ENCODE measurements at places on chromosomes 1 and 21.

GRCh38 chr1:71046891-71047634 is 553 bp downstream of the PTGER3 start:
- DNase-seq: no peak

DNA sequence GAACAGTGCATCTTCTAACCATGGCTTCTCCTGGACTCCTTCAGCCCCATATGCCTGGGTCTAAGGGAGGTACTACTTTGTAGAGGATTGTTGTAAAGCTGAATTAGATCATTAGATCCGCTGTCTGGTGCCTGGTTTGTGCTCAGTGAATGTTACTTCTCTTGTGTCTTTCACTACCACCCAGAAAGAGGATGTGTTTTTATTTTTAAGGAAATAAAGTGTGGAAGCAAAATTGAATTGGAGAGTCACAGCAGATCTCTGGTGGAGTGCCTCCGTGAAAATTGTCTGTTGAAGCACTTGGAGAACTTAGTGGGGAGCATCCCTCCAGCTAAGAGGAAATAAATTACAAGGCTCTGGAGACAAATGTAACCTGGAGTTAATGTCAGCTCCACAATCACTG is 101.8 kb upstream of the ARTN start:
- no peak for DNase-seq

- DNase-seq: no peak
Measured at GRCh38 chr1:181423301-181423918, 59.9 kb upstream of the CACNA1E start.

DNA sequence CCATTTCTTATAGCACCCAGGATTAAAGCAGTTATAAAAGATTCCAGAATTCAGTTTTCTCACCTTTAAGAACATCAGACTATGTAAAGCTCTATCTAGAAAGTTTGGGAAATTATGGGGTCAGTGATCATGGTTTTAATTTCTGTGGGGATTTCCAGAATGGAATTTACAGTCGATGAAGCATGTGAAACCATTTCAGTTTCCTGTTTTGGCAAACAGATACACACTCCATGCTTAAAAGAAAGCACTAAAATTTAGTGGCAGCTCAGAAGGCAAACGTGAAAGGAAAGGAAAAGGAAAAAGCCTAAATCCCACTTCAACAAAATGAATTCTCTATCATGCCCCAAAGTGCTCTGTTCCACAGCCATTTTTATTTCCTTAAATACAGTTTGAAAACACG is 60.4 kb downstream of the FYB2 start:
- DNase-seq: no peak

- DNase-seq: no peak
Measured at GRCh38 chr1:214707306-214708087, 104.5 kb downstream of the CENPF start.

DNA sequence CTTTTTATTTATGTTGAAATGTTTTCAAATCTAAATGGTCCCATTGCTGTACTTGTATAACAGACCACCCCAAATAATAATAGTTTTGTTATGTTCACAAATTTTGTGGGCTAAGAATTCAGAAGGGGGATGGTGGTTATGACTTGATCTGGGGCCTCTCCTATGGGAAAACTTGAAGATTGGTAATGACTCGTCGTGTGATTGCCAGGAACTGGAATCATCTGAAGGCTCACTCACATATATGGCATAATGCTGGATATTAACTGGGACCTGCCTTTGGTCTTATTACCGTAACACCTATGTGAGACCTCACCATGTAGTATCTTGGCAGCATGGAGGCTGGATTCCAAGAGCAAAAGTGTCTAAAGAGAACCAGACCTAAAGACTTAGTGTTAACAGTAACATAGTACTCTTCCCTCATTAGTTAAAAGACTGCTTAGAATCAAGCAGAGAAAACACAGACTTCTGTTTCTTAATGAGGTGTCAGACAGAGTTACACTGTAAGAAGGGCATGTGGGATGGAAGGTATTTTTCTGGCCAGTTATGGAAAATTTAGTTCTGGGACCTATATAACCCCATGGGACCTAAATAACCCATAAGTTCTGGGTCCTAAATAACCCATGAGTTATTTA is 11.9 kb downstream of the LYPLAL1 start:
- no peak for DNase-seq

- DNase-seq: no peak
Measured at GRCh38 chr1:93239863-93240262, 59.3 kb downstream of the CCDC18 start.

- no peak for DNase-seq
Measured at GRCh38 chr1:209607102-209607794, 23.7 kb downstream of the CAMK1G start.

DNA sequence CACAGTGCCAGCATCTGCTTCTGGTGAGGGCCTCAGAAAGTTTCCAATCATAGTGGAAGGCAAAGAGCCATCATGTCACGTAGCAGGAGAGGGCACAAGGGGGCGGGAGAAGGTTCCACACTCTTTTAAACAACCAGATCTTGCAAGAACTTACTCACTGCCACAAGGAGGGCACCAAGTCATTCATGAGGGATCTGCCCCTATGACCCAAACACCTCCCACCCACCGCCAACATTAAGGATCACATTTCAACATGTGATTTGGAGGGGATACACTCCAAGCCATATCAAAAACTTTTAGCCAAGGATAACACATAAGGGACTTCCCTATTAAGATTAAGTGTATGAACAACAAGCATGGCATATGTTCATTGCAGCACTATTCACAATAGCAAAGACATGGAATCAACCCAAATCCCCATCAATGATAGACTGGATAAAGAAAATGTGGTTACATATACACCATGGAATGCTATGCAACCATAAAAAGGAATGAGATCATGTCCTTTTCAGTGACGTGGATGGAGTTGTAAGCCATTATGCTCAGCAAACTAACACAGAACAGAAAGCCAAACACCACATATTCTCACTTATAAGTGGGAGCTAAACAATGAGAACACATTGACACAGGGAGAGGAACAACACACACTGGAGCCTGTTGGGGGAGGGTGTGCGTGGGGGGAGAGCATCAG is 19.9 kb upstream of the SLC35F3 start:
- no peak for DNase-seq

- DNase-seq: no peak
Measured at GRCh38 chr1:101323535-101323934, 86.7 kb downstream of the S1PR1 start.

DNA sequence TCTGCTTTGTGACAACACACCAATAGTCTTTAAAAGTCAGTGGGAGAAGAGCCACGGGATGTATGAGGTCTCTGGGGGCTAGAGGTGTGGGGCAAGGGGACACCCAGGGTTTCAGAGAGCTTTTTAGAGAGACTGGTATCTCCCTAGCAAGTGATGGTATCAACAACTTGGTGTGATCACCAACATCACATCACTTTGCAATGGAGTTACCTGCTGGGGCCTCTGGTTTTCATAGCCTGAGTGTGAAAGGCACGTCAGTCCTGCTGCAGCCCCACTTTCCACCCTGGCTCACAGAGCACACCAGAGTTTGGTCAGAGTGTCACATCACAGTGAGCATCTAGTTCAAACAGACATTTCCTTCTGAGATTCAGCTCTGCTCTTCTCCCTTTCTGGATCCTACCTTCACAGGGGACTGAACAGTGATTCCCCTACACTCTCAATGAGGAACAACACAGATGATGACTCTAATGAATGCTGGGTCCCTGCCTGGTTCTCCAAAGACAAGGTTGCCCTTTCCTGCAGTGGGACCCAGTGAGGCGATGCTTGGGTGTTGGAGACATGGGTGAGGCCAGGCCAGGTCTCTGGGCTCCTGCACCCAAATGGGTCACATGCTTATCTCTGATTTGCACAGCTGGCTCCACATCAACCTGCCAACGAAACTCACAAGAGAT is 2.0 kb upstream of the MAN1C1 start:
- no peak for DNase-seq

GRCh38 chr1:117710710-117711109 is 104.9 kb downstream of the TENT5C start:
- DNase-seq: no peak

DNA sequence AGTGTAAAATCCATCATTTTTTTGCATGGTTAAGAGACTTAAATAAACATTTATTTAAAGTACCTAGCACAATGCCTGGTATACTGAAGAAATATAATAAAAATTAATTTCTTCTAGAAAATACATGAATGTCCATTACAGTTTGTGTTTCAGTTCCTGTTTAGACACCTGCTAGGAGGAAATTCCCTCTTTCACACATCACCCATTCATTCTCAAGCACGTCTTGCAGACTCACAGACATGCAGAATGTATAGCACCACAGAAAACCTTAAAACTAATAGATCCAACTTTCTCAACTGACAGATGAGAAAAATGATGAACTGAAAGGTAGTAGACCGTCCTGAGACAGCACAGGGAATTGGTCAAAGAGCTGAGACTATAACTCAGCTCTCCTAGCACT is 172.2 kb upstream of the C8B start:
- DNase-seq: no peak

GRCh38 chr1:92662048-92662447 is 122.9 kb downstream of the EVI5 start:
- DNase-seq: no peak

- DNase-seq: no peak
Measured at GRCh38 chr1:204377800-204378668, 18.3 kb upstream of the PLEKHA6 start.

DNA sequence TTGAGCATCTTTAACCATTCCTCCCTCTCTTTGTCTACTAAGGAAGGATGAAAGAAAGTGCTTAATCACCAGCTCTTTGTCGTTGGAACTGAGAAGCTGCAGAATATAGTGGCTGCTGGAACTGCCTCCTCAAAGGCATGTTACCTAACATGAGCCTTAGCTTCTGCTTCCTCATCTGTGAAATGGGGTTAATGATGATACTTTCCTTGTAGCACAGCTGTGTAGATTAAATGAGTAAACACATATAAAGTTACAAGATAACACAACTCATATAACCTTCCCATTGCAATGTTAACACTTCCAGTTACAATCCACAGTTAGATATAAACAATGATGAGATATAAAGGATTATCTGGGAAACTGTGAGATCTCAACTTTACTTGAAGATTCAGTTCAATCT is 48.4 kb upstream of the ZNF326 start:
- no peak for DNase-seq

- no peak for DNase-seq
Measured at GRCh38 chr1:239633432-239633831, 247.1 kb downstream of the CHRM3 start.

- no peak for DNase-seq
Measured at GRCh38 chr1:217149791-217150190, 426.6 kb upstream of the ESRRG start.

DNA sequence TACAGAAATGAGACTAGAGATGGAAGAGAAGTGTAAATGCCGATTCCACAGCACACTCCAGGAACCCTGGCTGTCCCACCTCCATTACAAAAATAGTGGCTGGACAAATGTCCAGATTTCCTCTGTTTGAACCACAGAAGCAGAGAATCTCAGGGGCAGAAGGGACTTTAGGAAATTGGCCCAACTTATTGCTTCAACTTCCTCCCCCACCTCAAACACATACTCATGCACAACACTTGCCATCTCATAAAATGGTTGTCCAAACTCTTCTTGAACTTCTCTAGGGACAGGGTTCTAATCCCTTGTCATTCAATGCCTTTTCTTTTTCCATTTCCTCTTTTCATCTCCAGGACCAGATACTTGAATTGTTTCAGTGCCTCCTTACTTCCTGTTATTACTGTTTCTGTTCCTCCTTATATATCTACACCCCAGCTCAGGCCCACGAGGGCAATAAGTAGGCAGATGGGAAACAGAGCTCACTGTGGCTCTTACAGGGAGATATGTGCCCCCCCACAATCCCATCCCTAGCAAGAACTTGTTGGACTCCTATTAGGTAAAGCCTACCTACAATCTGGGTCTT is 8.5 kb upstream of the B4GALT3 start:
- no peak for DNase-seq

DNA sequence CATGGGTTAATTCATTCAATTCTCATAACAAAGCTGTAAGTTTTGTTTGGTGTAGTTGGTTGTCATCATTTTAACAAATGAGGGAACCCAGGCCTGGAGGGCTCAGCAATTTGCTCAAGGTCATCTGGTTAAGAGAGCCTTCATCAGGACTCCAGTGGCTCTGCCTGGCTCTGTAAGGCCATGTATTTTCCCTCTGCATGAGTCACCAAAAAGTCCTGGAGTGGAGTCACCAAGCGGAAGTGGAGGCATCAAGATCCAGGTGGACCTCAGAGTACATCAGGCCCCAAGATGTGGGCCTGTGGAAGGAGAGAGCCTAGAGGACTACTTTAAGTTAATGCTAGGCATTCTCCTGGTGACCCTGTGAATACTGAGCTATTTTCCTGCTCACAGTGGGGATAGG is 30.0 kb upstream of the RBM15 start:
- no peak for DNase-seq

DNA sequence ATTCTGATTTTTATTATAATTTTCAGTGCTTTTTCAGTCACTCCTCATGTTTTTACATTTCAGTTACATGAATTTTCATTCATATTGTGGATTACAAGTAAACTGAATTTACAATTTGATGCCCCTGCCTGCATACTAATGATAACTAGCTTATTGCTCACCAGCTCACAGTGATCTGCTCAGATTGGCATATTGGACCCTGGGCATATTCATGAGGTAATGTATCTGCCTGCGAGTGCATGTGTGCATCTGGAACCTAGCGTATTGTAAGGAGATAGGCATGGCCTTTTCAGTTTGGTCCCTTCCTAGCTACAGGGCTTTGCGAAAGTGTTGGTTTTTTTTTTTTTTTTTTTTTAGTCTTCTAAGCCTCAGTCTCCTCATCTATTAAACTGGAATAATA is 213.7 kb downstream of the SDCCAG8 start:
- no peak for DNase-seq
